Activated T-helper 2 cell treated with anti-CD3 and anti-CD28 coated beads, Interferon-gamma antibody, Interleukin-2, Interleukin-4, amounts not matched to agents 10 μg/mL and 5 μg/mL and 100 μg/mL, durations not matched to agents 14 hours and 24 hours and 36 hours (primary cell): ENCODE measurements at places on chromosomes 6 and 20. TPM values are rescaled to one million over a fixed set of nuclear protein-coding genes. Genes with fewer than 3 reads are reported as not detected.
A peak's percentile ranks its signal among the peaks of the same experiment; 100 is the strongest.

GRCh38 chr6:129163551-129163950 lies 280.6 kb downstream of the LAMA2 start:
- no peaks in the 10 kb centered on the region for H3K36me3 ChIP-seq
- H3K4me1 ChIP-seq, result no peaks in the 10 kb centered on the region
- DNase-seq, result no peak
- no peak overlapping the region for H3K27ac ChIP-seq
- H3K27me3 ChIP-seq, result no peaks in the 10 kb centered on the region
- H3K4me3 ChIP-seq, result no peak overlapping the region

C2 gene
- total RNA-seq, result 1.1 and 1.4 TPM in 2 replicates

GRCh38 chr6:24646771-24647170 lies 780 bp upstream of the KIAA0319 start:
- no peak overlapping the region for H3K27ac ChIP-seq
- peaks cover 12% of the 10 kb centered on the region for H3K36me3 ChIP-seq
- no peak for DNase-seq
- H3K4me3 ChIP-seq, result peak overlapping the region; percentile 86

DNA sequence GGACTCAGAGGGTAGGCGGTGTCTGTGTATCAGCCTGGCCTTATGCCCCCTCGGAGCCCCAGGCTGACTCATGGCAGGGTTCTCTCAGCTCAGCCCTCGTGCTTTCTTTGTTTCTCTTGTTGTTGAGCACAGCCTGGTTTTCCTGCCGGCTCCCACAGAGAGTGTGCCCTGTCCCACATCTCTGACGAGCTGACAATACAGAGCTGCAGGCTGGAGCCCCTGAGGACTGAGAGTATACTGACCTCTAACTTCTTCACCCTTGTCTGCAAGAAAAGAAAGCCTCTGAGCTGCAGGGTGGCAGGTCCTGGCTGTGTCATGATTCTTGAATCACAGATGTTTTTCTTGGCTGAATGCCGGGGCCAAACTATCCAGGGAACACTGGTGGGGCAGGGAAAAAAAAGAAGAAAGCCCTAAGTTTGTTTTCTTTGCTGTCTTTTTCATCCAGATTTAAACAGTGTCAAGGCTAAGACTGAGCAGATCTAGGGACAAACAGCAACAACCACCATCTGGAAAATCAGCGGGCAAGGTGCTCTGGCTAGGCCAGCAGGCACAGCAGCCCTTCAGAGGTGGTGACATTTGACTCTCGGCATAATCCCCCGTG lies 63.3 kb upstream of the ZNF133 start:
- no peak overlapping the region for H3K4me3 ChIP-seq
- no peak for DNase-seq
- H3K27me3 ChIP-seq, result peaks cover 4% of the 10 kb centered on the region
- H3K36me3 ChIP-seq, result no peaks in the 10 kb centered on the region
- no peak overlapping the region for H3K27ac ChIP-seq

DNA sequence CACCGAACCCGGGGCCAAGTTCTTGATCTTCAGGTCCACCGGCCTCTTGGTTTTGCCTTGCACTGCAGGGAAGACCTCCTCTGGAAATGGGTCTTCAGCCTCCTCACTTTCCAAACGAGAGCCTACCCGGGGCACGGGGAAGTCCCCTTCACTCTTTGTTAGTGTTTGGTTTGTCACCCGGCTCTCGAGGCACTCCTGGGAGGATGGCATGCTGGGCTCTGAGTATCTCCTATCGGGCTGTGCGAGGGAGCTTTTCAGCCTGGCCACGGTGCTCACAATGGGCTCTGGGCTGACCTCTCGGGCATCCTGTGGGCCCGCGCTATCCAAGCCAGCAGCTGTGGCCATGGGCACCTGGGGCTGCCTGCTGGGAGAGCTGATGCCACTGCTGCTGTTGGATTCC lies 8.1 kb downstream of the TAGAP start:
- H3K4me1 ChIP-seq, result peaks cover 33% of the 10 kb centered on the region
- peak overlapping the region; percentile 7 for H3K27ac ChIP-seq
- no peak for DNase-seq
- no peaks in the 10 kb centered on the region for H3K27me3 ChIP-seq
- H3K36me3 ChIP-seq, result peaks cover 73% of the 10 kb centered on the region

BCAS4 gene
- total RNA-seq, result 7.4 and 8.7 TPM in 2 replicates

EDN3 gene
- total RNA-seq, result not detected in 2 replicates

GRCh38 chr20:34350095-34350494 lies 13.0 kb upstream of the ITCH start:
- H3K27ac ChIP-seq, result peak overlapping the region; percentile 24
- H3K4me3 ChIP-seq, result no peak overlapping the region
- H3K4me1 ChIP-seq, result peaks cover 9% of the 10 kb centered on the region
- DNase-seq, result no peak
- H3K36me3 ChIP-seq, result no peaks in the 10 kb centered on the region

- no peaks in the 10 kb centered on the region for H3K36me3 ChIP-seq
- no peak for DNase-seq
- H3K27me3 ChIP-seq, result peaks cover 5% of the 10 kb centered on the region
- no peak overlapping the region for H3K27ac ChIP-seq
- H3K4me3 ChIP-seq, result no peak overlapping the region
- peaks cover 6% of the 10 kb centered on the region for H3K4me1 ChIP-seq
Measured at GRCh38 chr6:104527761-104528415, 331.8 kb downstream of the HACE1 start.

DNA sequence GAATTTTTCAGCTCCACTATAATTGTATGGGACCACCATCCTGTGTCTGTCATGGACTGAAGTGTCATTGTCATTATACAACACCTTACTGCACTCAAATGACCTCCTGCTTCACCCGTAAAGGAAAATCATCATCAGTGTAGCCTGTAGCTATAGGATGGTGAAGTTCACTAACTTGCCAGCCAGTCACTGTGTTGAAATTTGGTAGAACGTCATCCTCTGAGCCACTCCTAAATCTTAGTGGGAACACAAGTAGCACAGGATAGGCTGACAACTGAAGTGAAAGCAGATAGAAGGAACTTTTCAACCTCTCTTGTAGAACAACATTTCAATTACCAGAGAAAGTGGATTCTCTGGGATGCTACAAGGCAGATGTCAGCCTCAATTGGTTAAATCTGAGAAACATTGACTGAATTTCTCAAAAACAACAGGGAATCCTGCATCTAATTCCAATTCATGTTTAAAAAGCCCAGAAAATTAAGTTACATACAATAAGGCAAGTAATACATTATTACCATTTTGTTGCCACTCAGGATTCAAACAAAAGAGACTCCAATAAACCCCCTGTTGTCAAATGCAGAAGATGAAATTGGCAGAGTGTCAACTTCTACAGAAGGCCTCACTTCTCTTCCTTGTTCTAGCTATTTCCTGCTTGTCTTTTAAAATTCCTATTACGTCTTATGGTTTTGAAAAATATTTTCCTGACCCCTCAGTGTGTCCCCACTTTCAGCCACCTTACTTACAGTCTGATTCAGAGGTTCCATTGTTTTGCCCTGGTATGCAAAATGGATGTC lies 647.9 kb upstream of the AGPAT4 start:
- no peaks in the 10 kb centered on the region for H3K36me3 ChIP-seq
- H3K4me3 ChIP-seq, result no peak overlapping the region
- H3K27me3 ChIP-seq, result no peaks in the 10 kb centered on the region
- peaks cover 2% of the 10 kb centered on the region for H3K4me1 ChIP-seq

NR2E1 gene
- total RNA-seq, result not detected in 2 replicates

CFB gene
- total RNA-seq, result 0.16 TPM in 1 of 2 replicates, not detected in the other

VNN1 gene
- total RNA-seq, result not detected in 2 replicates

GRCh38 chr6:1720620-1721322 lies 111.1 kb downstream of the FOXC1 start:
- no peaks in the 10 kb centered on the region for H3K36me3 ChIP-seq
- no peaks in the 10 kb centered on the region for H3K4me1 ChIP-seq
- no peaks in the 10 kb centered on the region for H3K27me3 ChIP-seq
- DNase-seq, result no peak

DNA sequence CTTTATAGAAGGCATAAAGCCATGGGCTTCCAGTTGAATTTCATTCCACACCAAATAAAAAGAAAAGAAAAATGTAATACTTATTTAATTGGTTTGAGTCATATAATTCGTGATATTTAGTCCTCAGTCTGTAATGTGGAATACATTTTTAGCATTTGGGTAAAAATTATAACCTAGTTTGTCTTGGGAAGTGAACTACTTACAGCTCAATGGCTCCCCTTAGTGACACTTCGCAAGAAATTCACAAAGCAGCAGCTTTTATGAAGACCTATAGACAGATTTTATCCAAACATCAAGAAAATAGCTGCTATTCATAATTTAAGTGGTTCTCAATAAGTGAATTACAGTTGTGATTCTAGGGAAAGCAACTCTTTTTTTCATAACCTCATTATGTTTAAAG lies 72.1 kb downstream of the RSPO3 start:
- no peaks in the 10 kb centered on the region for H3K36me3 ChIP-seq
- H3K27ac ChIP-seq, result no peak overlapping the region
- no peaks in the 10 kb centered on the region for H3K4me1 ChIP-seq

DNA sequence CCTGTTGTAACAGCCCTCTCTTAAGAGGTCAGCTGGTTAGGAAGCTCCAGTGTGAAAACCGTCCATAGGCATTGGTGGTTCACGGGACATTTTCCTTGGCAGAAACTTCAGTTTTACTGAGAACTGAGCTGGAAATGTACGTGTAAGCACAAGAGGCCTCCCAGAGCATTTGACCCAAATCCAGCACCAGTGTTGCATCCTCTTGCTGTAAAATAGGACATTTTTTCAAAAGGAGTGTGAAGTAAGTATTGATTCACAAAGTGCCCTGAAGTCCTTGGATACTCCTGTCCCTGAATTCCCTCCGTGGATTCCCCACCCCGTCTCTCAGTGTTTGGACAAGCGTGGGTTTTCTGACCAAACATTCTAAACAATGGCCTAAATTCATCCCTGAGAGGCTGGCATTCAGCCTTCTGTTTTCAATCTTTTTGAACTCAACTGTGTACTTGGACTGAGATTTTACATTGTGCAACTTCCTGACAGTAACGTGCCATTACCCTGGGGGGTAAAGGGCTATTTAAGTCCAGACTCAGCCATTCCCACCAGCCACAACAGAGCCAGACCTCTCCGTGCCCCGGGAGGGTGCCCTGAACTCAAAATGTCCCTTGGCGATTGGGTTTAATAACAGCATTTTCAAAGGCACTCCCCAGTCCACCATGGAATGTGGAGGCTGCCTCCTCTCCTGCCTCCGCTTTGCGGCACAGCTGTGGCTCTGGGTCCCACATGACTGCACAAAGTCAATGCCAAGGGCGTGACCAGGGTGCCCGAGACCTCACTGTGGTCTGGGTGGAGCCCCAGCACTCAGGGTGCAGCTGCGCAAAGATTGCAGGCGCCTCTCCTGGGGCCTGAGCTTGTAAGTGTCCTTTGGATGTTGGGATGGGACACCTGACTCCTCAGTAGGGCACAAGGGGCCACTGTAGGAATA lies 92.7 kb upstream of the AFDN start:
- H3K4me3 ChIP-seq, result no peak overlapping the region
- H3K4me1 ChIP-seq, result no peaks in the 10 kb centered on the region
- no peaks in the 10 kb centered on the region for H3K36me3 ChIP-seq
- H3K27ac ChIP-seq, result no peak overlapping the region

- no peaks in the 10 kb centered on the region for H3K27me3 ChIP-seq
- peak overlapping the region; percentile 79 for H3K27ac ChIP-seq
- H3K4me3 ChIP-seq, result peak overlapping the region; percentile 56
Measured at GRCh38 chr6:149085557-149085938, 232.0 kb upstream of the TAB2 start.

DNA sequence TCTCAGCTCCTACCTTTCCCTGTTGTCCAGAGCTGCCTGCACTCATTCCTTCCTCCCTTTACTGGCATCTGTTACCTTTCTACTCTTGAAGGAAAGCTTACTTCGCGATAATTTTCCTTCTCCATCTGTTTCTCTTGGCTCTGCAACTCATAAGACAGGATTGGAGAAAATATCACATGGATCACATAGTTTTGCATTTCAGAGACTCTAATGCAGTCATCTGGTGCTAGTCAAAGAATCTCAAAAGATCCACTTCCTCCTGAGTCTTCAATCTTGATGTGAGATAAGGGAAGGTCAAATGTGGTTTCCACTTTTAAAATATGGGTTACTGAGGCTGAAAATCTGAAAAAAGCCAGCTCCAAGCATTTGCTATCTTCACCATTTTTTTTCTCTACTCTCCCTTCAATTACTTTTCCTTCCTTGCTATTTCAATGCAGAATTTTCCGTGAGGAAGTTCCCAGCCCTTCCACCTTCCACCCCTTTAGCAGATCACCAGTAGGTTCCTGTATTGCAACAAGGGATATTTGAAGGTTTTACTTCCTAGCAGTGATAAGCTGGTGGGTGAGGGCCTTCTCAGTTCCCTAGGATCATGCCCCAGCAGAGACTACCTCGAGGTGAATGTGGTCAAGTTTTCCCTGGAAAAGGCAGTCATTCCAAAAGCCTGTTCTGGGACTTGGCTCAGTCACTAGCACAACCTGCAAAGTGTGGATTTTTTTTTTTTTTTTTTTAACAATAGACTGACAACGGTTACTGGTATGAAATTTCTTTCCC lies 62.8 kb upstream of the LRRC1 start:
- peaks cover 2% of the 10 kb centered on the region for H3K36me3 ChIP-seq
- DNase-seq, result no peak
- H3K27me3 ChIP-seq, result no peaks in the 10 kb centered on the region
- peaks cover 49% of the 10 kb centered on the region for H3K4me1 ChIP-seq

DNA sequence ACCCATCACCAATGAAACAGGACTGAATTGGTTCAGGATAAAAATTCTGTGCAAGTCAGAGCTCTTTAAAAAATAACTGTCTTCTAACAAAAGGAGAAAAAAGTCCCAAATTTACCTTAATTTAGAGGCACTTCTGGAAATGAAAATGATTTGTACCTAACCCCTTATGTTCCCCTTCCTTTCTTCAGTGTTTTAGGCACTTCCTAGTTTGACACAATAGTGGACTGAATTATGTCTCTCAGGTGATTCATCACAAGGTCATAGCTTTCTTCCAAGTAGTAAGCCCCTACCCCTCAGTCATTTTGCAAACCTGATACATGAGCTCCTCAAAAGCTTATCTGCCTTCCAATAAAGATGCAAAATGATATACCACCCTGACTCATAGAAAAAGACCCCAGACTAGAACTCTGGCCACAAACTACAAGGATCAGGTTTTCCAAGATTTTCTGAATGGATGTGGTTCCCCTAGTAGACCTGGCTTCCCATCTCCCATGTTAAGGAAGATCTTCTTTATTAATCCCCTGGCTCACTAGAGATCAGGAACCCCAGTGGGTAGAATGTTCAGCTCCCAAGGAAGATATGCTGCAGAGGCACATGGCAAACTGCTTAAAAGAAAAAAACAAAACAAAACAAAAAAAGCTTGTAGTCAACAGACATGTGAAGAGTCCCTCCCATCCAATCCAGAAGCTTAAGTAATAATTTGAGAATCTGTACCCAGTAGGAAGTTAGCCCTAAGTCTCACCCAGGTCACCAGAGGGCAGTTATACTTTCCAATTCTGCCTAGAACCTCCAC lies 3.6 kb downstream of the PPP1R10 start:
- H3K4me3 ChIP-seq, result peak overlapping the region; percentile 96
- peaks cover 84% of the 10 kb centered on the region for H3K36me3 ChIP-seq
- H3K27me3 ChIP-seq, result peaks cover 3% of the 10 kb centered on the region
